Activated CD4-positive, alpha-beta T cell treated with anti-CD3 and anti-CD28 coated beads, Interleukin-2, amount 50 U/mL, for 24 hours (primary cell): ENCODE measurements at places on chromosomes 16 and 17.

GRCh38 chr16:70433458-70434103 lies 5.3 kb downstream of the ST3GAL2 start:
- no peak for DNase-seq

DNA sequence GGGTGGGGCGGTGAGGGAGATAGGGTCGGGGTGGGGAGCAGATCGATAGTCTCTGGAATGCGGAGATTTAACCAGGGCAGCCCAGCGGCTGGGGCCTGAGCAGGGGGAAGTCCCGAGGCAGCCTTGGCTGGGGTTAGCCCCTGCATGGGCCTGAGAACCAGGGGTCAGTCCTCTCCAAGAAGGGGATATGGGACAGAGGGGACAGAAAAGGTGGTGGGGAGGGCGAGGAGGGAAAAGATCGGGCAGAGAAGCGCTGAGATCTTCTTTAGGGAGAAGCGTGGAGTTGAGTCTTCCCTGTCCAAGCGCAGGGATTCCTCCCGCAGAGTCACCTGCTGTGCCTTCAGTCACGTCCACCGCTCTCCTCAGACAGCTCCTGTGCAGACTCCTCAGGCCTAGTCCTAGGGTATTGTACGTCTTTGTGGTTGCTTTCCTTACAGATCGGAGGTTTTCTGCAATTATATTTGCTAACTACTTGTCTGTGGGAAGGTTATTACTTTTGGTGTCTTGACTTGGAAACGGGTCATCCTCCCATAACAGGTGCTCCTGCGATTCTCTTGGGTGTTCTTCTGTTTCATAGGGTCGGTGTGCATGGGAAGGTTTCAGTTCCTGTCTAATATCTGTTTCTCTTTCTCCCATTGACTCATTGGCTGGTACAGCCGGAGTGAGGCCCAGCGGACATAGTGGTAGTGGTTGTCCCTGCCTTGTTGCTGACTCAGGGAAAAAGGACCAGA lies 952 bp downstream of the CD300A start:
- DNase-seq, result no peak

DNA sequence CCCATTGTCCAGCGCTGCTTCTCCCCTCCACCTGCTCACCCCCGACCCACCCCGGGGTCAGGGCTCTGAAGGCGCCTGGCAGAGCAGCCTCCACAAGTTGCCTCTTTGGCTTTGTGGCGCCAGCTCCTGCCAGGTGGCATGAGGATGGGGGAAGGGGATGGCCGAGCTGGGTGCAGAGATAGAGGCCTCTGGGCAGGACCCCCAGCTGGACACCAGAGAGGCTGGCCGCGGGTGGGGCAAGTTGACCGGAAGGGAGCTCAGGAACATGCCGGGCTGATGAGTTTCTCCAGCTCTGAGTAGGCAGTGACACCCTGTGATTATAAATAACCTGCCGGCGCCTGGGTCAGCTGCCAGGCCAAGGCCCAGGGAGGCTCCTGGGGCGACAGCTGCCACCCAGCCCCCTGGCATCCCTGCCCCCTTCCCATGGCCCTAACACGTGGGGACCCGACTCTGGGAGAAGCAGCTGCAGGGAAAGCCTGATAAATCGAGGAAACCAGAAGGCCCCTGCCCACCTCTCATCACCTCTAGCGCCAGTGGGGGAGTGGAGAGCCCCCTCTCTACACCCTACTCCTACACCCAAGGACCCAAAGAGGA lies 729 bp downstream of the P2RX5 start:
- no peak for DNase-seq

DNA sequence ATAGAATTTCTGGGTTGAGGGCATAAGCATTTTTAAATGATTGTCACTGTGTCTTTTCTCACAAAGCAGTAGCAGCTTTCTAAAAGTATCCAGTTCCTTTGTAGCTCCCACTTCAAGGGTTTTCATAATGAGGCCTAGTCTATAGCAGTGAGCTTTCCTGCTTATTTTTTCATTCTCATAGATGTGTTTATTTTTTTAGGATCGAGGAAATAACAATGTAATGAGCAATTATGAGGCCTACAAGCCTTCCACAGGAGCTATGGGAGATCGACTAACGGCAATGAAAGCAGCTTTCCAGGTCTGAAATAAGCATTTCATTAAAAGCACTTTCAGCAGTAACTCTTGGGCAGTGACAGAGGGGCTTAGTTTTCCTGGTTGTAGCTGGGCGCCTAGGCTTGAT lies 10.6 kb upstream of the PSMC5 start:
- no peak for DNase-seq

GRCh38 chr16:10013364-10013763 lies 168.9 kb downstream of the GRIN2A start:
- DNase-seq, result no peak

- DNase-seq, result no peak
These were observed 1.2 kb upstream of the P2RX1 start for GRCh38 chr17:3917391-3917931.

GRCh38 chr16:66205287-66206231 lies 160.9 kb upstream of the CDH5 start:
- DNase-seq, result no peak

DNA sequence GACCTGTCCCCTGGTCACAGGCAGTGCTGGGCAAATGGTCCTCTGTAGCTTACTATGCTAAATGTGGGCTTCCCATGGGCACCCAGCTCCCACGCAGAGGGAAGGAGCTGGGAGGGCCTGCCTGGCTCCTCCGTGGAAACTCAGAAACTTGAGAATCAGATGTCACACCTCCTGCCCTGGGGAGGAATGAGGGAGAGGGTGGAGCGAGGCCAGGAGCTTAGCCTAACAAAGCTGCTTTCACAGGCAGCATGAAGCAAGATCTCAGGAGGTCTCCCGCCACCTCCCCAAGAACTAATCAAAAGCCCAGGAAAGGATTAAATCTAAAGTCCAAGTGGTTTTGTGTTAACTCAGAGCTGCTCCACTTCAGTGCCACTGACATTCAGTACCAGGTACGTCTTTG lies 33.6 kb upstream of the XYLT2 start:
- no peak for DNase-seq

DNA sequence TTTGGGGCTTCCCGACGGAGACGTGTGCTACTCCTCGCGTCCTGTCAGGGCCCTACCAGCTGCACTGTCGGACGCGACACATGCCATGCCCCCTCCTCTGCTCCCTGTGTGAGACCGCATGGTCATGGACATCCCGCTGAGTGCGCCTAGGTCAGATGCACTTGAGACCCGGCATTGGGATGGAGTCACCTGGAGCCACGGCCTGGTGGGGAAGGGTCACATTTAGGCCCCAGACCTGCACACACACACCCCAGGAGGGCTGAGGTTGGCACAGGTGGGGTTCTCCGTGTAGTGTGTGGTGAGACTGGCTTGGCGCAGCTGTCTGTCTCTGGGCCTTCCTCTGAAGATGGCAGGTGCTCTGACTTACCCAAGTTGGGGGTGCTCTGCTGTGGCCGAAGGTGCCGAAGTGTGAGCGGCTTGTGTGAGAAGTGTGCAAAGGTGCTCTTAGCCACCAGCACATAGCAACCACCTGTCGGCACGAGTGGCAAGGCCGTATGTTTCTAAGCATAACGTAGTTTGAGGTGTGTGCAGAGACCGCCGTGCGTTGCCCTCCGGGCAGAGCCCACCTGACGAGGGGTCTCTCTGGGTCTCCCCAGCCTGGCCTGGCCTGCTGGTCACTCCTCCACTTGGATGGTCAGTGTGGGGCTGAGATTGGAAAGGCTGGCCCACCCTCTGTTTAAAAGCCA lies 108.6 kb downstream of the BANP start:
- no peak for DNase-seq

- DNase-seq, result no peak
These were observed 151.4 kb upstream of the HS3ST3A1 start for GRCh38 chr17:13753154-13753553.

DNA sequence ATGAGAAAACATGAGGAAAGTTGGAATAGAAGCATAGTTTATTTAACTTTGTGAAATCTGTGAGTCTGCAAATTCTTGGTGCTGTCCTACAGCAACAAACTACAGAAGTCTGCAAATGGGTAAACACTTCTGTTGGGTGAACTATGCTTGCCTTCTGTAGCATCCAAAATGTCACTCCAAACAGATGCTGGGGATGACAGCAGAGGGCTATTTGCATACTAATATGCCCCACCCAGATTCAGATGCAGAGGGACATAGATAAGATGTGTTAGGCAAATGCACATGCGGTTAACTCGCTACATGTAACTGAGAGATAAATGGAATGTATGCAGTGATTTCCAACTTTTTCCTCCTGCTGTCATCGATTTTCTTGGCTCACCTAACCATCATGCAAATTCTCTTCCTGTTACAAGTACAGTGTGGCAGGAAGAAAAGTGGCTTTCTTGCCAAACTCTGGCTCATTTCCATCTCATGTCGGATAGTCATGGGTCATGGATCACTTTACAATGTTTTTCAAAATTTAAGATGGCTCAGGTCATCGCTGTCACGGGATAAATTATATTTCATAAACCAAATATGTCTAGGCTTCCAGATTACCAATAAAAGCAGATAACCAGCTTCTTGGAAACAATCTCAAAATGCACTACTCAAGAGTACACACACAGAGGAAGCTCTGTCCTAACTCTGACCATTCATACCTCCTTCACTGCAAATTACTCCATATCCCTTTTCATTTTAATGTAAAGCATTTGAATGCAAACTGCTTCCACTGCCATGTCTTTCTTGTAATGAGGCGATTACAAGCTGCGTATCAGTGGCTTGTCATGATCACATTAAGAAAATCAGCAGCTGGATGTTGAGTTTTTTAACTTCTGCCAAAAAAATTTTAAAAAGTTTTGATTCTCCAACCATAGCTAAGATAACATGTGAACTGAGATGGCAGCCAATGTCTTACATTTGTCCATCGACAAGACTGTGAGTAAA lies 47.7 kb downstream of the ADAMTS18 start:
- DNase-seq, result no peak

DNA sequence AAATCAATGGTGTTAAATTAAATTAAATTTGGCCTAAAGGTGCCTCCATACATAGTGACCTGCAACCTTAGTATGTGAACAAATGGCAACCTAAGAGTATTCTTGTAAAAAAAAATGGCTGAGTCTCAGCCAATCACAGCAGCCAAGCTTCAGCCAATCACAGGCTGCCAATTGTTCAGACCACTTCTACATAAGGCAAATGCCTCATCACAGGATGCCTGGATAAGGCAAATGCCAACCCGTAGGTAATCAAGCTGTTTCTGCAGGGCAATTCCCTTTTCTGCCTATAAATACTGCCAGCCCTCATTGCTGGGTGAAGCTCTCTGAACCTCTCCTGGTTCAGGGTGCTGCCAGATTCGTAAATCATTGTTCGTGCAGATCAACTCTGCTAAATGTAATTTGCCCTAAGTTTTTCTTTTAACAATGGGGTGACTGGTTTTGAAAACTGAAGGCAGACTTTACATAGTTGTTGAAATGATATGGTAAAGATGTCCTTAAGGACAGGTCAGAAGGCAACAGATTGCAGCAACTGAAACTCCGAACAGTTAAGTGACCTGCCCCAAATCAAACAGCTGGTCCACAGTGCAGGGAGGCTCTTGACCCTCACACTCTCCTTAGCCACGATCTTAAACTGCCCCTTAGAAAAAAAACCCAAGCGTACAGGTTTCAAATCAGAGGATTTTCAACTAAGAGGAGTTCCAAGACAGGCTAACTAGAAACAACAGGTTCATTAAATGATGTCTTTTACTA lies 50.3 kb downstream of the N4BP1 start:
- no peak for DNase-seq

DNA sequence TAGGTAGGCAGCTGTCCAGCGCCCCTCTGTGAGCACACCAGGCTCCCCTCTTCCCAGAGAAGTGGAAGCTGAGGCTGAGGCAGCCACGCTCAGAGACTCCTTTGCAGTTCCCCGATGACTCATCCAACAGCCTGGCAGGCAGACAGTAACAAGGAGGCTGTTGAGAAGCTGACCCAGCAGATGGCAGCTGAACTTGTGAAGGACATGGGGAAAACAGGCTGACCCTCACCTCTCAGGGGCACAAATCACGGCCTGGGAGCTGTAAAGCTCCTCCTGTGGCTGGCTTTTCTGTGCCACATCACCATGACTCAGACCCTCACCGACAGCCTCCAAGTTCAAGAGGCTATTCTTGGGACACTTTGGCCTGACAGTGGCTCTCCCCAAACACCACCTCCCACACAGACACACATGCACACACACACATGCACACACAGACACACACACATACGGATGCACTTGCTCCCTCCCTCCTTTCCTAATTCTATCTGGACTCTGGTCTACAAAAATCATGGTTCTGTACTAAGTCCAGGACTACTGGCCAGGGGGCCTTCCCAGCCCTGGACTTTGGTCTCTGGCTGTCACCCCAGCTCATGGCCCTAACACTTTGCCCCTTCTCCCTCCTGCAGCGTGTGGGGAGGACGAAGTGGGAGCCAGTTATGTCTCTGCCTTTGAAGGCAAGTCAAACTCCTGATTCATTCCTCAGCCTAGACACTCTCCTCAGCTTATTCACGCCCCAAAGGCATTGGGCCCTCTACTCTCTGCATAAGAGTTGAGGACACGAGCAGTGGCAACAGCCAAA lies 23.2 kb downstream of the MAP3K14 start:
- no peak for DNase-seq

DNA sequence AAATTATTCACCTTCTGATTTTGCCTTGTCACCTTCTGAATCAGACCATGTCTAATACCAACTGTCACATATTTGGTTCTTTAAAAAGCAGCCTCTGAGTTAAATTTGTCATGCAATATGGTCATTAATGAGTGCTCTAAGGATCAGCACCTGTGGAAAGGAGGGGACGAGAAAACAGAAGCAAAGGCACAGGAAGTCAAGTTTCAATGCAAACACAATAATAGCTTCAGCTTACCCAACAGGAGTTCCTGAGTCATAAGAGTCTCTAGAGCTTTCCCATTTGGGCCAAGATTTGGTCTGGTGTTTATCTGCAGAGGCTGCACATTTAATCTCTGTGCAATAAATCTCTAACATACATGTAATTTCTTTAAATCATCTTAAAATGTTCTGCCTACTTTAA lies 889.8 kb downstream of the CDH8 start:
- DNase-seq, result no peak

- DNase-seq, result no peak
These were observed 64.1 kb upstream of the SREBF1 start for GRCh38 chr17:17900615-17901520.

DNA sequence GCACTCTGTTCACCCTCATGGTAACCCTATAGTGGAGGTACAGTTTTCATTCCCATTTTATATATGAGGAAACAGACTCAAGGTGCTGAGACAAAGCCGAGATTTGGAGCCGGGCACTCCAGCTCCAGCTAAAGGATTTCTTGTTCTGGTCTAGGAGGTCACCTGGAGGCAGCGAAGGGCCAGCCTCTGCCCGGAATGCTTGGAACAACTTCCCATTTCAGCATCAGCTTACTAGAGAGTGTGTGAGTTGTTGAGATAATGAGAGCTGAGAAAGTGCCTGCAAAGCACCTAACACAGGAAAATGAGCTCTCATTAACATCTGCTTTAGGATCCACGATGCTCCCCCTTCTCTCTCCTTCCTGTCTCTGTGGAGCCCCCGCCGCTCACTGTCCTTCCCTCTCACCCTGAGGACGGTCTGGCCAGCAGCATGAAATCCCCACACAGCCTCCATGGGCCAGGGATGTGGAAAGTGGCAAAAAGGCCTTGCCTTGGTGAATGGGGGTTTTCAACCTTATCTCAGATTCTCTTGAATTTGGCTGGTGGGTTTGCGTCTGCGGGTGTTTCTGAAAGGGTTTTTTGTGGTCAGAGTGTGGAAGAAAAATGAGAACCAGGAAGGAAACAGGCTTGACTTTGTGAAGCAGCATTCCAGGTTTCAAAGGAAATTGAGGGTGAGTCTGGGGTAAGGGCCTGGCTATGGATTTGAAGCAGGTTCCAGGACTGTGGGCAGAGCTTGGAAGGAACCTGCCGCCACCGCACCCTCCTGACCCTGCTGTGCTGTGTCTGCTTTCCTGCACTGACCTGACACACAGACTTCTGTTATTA lies 178.7 kb downstream of the FOXL1 start:
- no peak for DNase-seq

GRCh38 chr16:65213866-65214595 lies 92.2 kb upstream of the CDH11 start:
- DNase-seq, result no peak
